ENCODE measurements at places on chromosomes 5 and 9.

GRCh38 chr5:135396459-135397055 is 2.5 kb downstream of the MACROH2A1 start:
- DNase-seq, result no peak

- DNase-seq, result peak; percentile 69
These were observed 654 bp downstream of the RANBP6 start for GRCh38 chr9:6014670-6015270.

DNA sequence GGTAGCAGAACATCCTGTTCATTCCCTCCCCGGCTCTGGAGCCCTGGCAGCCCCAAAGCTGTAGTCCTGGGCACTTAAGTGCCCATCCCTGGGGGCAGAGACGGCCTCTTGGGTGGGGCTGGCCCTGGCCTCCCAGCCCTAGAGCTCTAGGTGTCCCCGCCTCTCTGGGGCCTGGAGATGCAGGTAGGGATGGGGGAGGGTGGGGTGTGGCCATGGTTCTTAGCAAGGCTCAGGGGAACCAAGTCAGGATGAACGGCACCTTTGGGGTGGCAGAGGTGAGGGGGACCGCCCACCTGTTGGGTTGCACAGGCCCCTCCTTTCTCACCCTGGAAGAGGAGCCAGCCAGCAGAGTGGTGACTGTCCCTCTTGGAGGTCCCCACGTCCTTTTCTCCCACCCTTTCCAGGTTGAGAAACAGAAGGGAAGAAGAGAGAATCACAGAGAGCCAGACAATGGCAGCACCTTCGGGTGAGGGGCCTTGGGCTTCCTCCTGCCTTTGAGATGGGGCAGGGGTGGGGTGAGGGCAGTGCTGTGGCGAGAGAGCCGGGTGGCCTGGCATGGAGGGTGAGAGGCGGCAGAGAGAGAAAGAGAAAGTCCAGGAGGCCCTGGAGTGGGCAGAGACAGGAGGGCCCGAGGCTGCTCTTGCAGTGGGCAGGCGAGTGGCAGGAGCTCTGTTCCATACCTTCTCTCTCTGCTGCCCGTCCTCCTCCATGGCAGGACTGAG is 2.3 kb downstream of the CRAT start:
- no peak for DNase-seq

- no peak for DNase-seq
These were observed 247.0 kb downstream of the CHSY3 start for GRCh38 chr5:130151239-130151638.

DNA sequence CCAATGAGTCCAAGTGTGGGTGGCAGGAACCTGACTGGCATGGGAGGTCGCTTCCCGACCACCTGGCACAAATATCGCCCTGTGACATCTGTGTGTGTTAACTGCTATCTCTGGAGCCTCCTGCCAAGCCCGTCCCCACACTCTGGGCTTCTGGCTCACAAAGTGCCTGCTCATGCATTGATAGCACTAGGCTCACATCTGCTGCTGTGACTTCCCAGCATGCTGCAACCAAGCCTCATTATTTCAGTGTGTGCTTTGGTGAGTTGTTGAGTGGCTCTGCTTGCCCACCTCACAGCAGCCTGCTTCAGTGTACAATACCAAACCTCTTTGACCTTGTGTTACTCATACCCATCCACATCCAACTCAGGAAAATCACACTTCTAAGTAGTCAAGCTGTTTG is 139.8 kb downstream of the APBA1 start:
- no peak for DNase-seq

- DNase-seq, result no peak
These were observed 153.6 kb downstream of the MSX2 start for GRCh38 chr5:174877987-174878386.

DNA sequence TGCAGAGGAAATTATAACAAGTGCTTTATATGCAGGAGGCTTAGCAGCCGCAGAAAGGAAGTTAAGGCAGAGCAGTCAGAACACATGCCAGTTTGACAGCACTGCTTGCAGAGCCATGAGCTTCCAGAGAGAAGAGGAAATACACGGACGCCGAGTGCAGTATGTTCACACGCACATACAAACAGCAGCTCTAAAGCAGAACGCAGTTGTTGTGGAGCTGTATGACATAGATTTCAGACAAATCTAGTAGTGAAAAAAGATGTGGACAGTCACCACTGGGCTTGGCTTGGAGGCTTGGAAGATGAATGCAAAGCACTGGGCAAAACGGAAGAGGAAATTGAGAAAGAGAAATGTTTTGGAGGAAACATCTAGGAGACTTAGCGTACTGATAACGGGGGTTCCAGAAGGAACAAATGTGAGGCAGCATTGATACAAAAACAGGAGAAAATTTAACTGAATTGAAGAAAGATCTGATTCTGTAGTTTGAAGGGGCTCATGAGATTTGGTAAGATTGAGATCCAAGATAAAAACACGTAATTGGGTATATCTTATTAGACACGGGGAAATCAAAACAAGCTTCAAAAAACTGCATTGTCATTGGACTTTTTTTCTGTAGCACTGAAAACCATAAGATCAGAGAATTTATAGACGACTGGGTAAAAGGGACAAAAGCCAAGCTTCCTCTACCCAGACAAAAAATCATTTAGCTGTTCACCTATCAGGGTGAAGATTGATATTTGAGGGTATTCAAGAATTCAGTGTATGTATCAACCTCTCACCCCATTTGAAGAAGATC is 19.6 kb upstream of the ROPN1L start:
- no peak for DNase-seq

GRCh38 chr5:118651002-118651401 is 337.3 kb downstream of the DTWD2 start:
- no peak for DNase-seq

DNA sequence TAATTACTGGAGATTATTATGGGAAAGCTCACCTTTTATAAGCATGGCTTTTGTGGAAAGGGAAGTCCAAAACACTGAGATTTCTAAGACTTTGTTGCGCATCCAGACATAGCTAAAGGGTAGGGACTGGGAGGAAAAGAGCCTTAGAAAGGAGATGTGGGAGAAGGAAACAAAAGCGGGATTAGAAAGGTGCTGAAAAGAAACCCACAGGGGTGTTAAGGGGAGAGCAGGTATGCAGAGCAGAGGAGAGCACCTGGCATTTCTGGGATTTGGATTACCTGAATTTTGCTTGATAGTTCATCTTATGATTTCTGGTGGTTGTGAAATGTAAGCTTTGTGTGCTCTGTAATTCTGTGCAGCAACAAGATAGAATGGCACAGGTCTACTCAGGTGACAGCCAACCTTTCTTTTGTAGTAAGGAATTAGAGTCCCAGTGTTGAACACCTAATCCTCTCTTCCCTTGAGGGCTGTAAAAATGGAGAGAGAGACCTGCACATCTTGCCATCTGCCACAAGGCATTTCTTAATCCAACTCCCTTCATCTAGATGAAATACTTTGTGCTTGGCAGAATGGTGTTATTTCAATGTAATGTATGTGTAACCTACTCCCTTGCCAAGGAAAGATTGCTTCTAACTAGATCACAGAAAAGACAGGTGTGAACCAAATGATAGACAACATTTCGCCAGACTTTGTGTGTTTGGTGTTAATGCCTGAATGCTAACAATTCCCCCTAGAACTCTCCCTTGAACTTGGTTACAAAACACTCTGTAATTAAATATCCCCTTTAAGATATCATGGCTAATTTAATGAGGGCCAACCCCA is 47.4 kb downstream of the ATPSCKMT start:
- DNase-seq, result no peak

DNA sequence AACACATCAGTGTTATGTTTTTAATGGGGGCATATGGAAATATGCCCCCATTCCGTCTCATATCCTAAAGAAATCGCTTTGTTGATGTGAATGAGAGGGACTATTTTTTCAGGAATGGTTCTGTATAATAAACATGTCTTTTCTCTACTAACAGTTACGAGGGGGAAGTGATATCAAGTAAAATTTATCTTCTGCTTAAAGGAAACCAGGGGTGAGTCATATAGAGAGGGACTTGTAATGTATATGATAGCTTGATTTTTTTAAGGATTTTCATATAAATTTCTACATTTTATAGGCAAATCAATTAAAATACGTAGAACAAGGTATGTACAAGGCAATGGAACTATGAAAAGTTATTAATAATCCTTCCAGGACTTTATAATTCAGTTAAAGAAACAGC is 207.1 kb downstream of the SEMA5A start:
- no peak for DNase-seq

DNA sequence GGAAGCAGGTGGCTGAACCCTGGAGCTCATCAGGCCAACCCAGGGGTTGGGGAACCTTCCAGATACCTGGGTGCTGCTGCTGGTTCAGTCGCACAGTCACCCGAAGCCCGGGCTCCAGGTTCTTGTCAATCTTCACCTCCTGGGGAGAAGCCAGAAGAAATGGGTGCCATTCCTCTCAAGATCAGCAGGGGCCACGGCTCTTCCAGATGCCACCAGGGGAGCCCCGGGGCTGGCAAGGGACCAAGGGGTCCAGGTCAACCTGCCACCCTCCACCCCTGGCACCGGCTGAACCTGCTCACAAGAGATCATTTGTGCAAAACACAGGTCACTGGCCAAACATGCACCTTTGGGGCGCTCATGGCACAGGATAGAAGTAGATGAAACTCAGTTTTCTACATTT is 4.7 kb downstream of the SPOUT1 start:
- DNase-seq, result no peak

GRCh38 chr5:78985725-78986223 is 664 bp upstream of the ARSB start:
- DNase-seq, result peak; percentile 70

DNA sequence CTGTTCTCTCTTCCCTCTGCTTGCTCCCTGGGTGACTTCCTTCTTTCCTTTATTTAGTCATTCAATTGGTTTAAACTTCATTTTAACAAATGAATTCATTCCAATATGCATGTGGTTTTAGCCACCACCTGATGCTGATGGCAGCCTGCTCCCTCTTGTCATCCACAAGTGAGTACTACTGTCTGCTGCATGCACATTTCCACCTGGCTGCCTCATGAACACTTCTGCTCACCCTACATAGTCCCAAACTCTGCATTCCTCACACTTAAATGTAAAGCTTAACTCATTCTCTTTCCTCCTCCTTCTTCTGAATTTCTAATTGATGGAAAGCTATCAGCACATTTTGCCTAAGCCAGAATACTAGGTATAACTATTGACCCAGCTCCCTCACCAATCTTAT is 184.7 kb upstream of the ZNF462 start:
- DNase-seq, result no peak

GRCh38 chr9:130200038-130200849 is 28.0 kb downstream of the NCS1 start:
- DNase-seq, result peak; percentile 47

GRCh38 chr5:1437226-1437829 is 7.9 kb downstream of the SLC6A3 start:
- DNase-seq, result no peak

DNA sequence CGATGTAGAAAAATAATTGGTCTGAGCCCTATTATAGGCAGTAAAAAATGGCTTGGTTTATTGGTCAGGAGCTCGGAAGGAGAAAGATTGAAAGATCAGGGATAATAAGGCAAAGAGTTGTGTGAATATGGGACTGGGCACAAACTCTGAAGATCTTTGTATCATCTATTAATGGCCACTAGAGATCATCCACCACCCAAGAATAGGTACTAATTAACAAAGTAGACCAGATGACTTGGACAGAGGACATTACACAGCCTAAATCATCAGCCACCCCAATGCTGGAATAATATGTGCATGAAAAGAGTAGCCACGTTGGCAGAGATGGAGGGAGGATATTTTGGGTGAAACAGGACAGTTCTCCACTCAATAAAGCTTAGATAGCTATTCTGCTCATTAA is 364.1 kb downstream of the EFNA5 start:
- DNase-seq, result no peak

DNA sequence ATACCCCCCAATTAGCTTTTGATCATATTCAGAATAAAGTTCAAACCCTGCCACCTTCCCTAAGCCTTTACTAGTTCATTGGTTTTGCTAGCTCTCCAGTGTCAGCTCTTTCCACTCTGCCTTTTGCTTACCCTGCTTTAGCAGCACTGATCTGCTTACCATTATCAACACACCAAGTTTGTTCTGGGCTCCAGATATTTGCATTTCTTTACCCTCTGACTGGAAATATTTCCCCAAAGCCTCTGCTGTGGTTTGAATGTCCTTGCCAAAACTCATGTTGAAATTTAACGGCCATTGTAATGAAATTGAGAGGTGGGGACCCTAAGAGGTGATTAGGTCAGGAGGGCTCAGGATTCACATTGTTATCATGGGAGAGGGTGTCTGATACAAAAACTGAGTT is 99.5 kb downstream of the GCNT1 start:
- DNase-seq, result no peak

GRCh38 chr5:68544648-68545552 is 329.3 kb downstream of the PIK3R1 start:
- DNase-seq, result peak; percentile 28

DNA sequence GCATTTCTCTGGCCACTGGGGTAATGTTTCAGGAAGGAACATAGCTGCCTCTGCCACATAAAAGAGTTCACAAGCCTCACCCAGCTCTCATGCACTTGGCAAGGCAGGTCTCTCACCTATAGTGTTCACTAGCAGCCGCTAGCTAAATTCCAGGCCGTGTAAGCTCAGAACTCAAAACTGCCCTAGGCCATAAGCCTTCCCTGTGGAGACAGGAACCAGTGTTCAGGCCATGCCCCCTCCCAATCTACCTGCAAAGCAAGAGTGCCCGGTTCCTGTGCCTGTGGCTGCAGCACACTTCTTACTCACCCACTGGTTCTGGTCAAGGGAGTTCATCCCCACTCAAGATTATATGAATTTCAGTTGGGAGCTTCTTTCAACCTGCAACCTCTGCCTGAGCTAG is 60.7 kb upstream of the ZNF169 start:
- no peak for DNase-seq

GRCh38 chr9:5922192-5922591 is 31.5 kb downstream of the MLANA start:
- DNase-seq, result no peak

- DNase-seq, result no peak
These were observed 286.7 kb downstream of the NFIB start for GRCh38 chr9:14027116-14027800.

DNA sequence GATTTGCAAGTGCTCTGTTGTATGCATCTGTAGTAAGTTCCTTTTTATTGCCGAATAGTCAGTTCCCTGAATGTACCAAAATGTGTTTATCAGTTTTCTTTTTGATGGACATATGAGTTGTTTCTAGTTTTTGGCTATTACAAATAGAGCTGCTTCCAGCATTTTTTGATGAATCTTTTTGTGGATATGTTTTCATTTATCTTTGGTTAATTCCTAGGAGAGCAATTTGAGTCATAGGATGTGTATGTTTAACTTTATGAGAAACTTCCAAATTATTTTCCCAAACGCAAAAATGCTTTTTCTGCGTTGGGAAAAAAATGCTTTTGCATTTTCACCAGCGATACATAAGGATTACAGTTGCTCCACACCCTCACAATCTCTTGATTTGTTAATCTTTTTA is 287.7 kb downstream of the FER start:
- no peak for DNase-seq

DNA sequence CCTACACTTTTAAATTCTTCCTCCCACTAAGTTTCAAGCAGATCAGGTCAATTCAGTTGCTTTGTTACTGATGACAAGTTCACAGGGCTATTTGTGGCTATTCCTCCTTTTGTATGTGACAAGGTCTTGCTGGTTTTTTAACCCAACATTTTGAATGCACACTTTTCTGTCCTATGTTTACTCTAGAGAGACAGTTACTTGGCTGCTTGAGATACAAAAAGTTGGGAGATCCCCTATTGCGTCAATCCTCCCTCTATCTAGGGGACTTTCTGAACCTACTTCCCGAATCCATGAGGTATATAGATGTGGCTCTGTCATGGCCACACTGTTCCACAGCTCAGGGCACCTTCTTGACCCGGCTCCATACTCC is 386.7 kb downstream of the NTRK2 start:
- no peak for DNase-seq

All from astrocyte of the spinal cord (primary cell).